ENCODE measurements at places on chromosomes 7 and 10. TPM values are rescaled to one million over a fixed set of nuclear protein-coding genes. Genes with fewer than 3 reads are reported as not detected.

Gene TMEM243
- total RNA-seq: 28.9 TPM

Gene TMEM26
- 0.04 TPM for total RNA-seq

Gene SFTPA1
- not detected for total RNA-seq

Gene ITGA8
- total RNA-seq: not detected

Gene EPHB6
- 8.8 TPM for total RNA-seq

DNA sequence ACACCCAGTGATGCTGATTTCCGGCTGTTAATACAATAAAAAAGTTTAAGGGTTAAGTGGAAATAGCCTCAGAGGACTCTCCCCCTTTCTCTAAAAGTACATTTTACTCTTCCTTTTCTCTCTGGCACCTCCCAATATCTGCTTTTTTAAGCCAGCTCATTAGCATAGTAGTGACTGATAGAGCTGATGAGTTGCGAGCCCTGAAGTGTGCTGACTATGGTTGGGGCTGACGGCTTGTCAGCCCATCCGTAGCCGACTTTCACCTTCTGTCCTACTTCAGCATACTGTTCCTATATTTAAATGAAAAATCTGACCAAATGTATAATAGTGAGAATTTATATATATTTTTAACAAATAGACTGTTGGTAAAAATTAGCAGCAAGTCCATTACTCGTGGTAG, 80.0 kb downstream of the SHH start:
- DNase-seq: no peak

- DNase-seq: no peak
Observed at GRCh38 chr10:66880292-66880691, 45.5 kb upstream of the LRRTM3 start.

- DNase-seq: no peak
Observed at GRCh38 chr10:116848032-116848943, 1.0 kb upstream of the ENO4 start.

DNA sequence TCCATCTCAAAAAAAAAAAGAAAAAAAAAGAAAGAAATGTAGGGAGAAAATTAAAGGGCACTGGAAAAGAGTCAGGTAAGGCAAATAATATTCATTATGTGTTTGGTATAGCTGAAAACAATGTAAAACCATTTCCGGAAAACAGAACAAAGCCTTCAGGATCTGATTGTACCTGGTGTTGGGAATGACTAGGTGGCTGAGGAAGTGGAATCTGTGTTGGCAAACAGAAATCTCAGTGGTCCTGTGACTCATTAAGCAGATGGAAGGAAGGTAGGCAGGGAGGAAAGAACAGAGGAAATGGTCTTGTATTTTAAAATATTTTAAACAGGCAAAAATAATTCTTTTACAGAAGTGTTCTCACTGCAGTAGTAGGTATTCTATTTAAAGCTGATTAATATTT, 55.7 kb upstream of the GATA3 start:
- no peak for DNase-seq
